Activated CD8-positive, alpha-beta T cell treated with anti-CD3 and anti-CD28 coated beads for 36 hours (primary cell): ENCODE measurements at places on chromosomes 6 and 20. TPM values are rescaled to one million over a fixed set of nuclear protein-coding genes. Genes with fewer than 3 reads are reported as not detected.

Gene STK4
- 165 TPM for total RNA-seq

Gene ATP6V1G2
- 1.1 TPM for total RNA-seq

Gene NCR2
- 0.56 TPM for total RNA-seq

Gene SLCO4A1
- 66.5 TPM for total RNA-seq

Gene TREM1
- total RNA-seq = not detected

Gene PERP
- total RNA-seq = 3.7 TPM

Gene FAM209B
- 1.0 TPM for total RNA-seq

Gene FKBP5
- total RNA-seq = 90.6 TPM

Gene OR11A1
- not detected for total RNA-seq

GRCh38 chr20:57532104-57532503 lies 7.2 kb upstream of the CTCFL start:
- DNase-seq = no peak

GRCh38 chr6:126628125-126628524 lies 288.2 kb downstream of the CENPW start:
- no peak for DNase-seq

DNA sequence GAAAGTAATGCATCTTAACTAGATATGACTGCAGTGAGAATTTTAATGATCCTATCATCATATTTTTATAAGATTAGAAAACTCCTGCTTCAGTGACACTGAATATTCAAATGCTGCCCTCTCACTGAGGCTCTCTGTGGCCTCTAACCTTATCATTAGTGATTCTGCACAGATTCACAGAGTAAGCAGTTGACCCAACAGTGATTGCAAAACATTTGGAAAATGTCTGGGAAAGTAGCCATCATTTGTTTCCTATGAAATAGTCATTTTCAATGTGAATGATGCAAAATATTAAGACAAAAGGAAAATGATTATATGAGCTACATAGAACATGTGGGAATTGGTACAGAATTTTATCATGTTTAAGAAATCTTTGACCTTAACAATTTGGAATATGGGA lies 210.3 kb downstream of the TBX18 start:
- no peak for DNase-seq

DNA sequence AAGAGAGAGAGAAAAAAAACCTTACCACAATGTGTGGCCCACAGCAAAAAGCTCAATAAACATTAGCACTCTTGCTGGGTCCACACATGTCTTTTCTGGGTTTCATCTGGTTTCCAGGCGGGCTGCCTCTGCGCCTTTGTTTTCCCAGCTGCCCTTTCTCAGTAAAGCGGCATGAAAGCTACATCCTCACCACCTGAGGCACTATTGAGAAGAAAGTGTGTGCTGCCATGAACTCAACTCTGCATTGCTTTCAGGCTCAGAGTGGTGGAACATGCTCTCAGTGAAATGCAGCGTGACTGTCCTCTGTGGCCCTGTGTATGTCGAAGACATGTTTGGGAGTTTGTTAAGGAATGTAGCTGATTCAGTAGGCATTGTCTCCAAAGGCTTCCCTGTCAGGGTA lies 102.3 kb downstream of the LYRM2 start:
- no peak for DNase-seq

GRCh38 chr6:45026003-45026516 lies 302.1 kb upstream of the RUNX2 start:
- DNase-seq = no peak

GRCh38 chr6:53029761-53030160 lies 34.7 kb upstream of the GSTA4 start:
- DNase-seq = no peak

DNA sequence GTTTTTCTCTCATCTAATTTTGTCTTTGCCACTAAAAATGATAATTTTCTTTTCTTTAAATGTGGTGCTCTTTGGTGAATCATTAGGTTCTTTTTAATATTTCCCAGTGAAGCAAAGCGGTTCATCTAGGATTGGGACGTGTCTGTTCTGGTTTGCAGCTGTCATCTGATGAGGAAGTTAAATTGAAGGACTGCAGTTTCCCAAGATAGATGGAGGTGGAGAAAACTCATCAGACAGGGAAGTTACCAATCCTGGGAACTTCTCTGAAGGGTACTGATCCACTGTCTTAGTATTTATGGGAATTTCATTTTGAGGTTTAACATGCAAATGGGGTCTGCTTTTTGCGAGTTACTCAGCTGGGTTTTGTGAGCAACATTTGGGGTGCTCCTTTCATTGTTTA lies 2.4 kb upstream of the AARS2 start:
- DNase-seq = no peak

- no peak for DNase-seq
Observed at GRCh38 chr6:131122516-131122915, 12.8 kb upstream of the AKAP7 start.

GRCh38 chr6:150610584-150610983 lies 10.9 kb downstream of the PLEKHG1 start:
- DNase-seq = no peak
